ENCODE measurements at places on chromosomes 5 and 9.

- DNase-seq = no peak
These were observed 76.2 kb upstream of the CHD1 start for GRCh38 chr5:99004960-99005359.

GRCh38 chr5:160152287-160152686 is 33.0 kb upstream of the PWWP2A start:
- DNase-seq = no peak

GRCh38 chr9:20537294-20537693 is 85.0 kb downstream of the MLLT3 start:
- no peak for DNase-seq

- DNase-seq = no peak
These were observed 440.0 kb upstream of the MPDZ start for GRCh38 chr9:13719446-13719845.

GRCh38 chr5:180816608-180817534 is 14.3 kb upstream of the MGAT1 start:
- DNase-seq = no peak

- DNase-seq = peak; percentile 36
These were observed 887 bp upstream of the MAP3K1 start for GRCh38 chr5:56814361-56814962.

- DNase-seq = no peak
These were observed 55.2 kb downstream of the GLDC start for GRCh38 chr9:6590334-6590733.

- no peak for DNase-seq
These were observed 19.4 kb downstream of the PLPPR1 start for GRCh38 chr9:101047848-101048397.

DNA sequence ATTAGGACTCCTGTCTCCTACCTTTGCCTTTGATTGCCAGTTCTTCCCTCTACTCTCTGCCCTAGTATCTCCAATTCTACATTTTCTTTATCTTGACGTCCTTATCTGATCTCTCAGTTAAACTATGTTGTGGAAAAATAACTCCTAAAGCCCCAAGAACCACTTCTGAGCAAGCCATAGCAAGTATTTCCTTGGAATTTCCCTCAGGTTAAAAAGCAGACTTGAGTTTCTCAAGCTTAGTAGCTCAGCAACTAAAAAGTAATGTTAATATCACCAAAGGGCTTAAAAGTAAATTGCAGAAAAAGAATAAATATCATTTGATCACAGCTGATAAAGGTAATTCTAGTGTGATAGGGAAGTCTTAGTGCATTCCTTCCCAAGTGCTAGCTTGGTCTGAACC is 13.2 kb upstream of the HSPB3 start:
- DNase-seq = no peak

- no peak for DNase-seq
These were observed 52.2 kb downstream of the ABHD17B start for GRCh38 chr9:71858812-71859211.

- DNase-seq = no peak
These were observed 354.9 kb downstream of the DIRAS2 start for GRCh38 chr9:90287567-90288274.

GRCh38 chr9:132372177-132373095 is 17.6 kb upstream of the SETX start:
- DNase-seq = no peak

GRCh38 chr9:81902626-81903025 is 25.6 kb upstream of the SPATA31D4 start:
- no peak for DNase-seq

DNA sequence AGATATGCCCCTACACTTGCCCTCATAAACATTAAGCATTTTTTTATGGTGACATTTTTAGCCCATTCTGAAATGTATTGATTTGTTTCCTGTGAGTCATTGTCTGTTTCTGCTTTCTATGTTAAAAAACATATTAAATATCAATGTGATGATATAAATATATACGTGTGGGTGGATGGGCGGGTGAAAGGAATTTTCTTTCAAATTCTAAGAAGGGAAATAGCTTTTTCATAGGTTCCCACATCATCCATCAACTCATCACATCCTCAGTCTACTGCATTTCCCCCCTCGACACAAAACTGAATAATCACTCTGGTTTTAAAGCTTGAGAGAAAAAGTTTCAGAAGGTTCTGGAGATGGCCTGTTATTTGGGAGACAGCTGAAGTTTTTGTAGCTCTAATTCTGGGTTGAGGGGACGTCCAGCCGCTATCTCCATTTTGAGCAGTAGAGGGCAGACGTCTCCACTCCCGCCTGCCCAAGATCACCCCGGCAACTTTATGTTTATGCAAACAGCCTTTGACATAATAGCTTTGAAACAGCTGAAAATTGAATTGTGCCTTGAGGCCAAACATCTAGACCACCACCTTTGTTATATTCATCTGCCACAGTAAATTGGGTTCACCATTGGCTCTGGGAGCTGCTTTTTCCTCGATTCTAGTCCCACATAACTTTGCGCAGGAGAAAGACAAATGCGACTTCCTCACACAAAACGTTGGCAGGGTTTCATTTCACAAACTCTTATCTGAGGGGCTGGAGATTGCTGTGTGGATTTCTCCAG is 216.2 kb upstream of the CLINT1 start:
- DNase-seq = peak; percentile 8

DNA sequence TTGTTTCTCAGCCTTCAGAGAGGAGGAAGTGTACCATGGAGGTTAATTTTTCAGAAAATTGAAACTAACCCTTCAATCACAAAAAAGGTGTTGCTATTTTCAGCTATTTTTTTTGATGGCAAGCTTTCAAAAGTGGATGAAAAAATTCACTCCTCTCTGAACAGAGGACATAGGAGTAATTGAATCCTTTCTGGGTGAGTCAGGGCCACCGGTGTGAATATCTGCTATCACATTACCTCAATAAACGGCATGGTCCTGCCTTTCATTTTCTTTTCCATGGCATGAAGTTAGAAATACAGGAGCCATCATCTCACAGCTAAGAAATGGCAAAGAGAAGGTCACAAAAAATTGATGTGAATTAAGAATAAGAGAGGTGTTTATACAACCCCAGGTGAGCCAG is 90.2 kb upstream of the CCDC112 start:
- no peak for DNase-seq

DNA sequence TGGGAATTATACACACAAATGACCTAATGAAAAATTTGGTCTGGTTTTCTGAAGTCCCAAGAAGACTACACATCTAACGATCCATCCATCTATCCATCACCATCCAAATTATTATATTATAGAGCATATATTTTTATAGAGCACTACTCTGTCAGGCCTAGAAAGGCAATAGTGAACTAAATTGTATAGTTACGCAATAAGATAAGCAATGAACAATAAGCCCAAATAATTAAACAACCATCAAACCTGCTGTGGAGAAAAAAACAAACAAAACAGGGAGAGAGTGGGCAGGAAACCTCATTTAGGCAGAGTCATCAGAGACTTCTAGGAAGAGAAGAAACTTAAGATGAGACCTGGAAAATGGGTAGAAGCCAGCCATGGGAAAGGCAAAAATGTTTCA is 59.7 kb downstream of the MTX3 start:
- no peak for DNase-seq

DNA sequence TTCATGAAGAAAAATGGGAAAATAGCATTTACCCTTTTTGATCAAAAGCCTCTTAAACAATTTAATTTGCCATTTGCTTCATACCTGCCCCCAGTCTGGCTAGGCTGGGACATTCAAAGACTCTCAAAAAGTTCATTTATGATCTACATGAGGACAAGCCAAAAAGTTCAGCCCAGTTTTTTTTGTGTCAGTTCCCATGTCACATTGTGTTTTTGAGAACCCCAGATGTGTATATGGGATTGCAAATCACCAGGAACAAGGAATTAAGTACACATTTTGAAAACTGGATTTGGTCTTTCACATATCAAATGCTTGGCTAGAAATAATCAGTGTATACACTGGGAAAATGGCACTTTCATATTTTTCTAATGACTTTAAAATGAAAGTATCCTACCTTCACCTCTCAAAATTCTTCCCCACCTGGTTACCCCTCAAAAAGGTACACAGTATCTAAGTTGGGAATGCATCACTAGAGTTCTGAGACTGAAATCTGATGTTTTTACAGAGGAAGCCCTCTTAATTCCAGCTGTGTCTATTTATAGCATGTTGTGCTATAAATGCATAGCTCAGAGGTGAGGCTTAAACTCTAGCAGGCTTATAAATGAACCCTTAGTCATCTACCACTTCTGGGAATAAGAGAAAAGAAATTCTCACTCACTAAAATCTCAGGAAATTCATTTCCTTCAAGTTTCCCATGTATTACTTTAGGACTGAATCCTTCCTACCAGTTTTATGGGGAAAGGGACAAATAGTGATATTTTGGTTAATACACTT is 9.3 kb downstream of the STOM start:
- DNase-seq = no peak

GRCh38 chr5:3220638-3221288 is 374.9 kb upstream of the IRX1 start:
- DNase-seq = no peak

DNA sequence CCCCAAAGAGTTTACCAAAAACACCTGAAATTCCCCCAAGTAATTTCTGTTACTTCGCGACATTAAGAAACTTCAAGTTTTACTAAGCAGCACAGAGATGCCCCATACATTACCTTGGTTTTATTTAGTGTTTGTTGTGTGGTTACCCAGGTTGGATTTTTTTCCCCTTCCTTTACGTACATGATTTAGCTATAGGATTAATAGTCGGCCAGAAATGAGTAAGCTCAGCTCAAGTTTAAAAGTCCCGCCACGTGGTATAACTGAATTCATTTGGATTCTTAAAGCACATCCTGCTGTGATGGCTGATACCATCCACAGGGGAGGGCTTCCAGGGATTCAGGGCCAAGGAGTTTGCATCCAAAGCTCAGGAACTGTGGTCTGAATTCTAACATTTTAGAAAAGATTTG is 75.9 kb downstream of the DAP start:
- DNase-seq = no peak

DNA sequence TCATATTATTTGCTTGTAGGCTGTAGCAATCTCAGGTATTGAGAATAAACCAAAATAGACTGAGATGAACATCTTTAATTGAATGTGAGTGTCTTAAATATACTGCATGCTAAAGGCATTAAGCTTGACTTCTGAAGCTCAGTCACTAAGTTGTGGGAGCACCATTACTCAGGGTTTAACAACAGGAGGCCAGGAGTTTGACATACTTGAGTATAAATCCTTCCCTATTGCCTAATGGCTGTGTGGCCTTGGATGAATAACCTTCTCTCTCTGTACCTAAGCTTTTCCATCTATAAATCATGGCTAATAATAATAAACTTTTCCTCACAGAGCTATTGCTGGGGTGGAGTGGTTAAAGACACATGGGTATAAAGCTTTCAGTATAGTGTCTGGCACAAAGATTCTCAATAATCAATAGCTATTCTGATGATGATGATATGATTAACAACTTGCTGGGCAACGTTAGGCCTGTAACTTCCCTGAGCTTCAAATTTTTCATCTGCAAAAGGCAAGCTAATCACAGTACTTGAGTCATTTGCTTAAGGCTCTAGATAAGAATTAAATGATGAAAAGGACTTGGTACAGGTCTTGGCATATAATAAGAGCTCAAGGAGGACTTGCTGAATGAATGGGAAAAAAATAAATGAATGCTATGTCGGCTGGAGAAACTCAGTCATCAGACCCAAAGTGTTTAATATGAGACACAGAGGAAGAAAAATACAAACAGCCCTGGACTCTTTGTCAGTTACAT is 174.0 kb upstream of the IL12B start:
- no peak for DNase-seq

- DNase-seq = no peak
These were observed 237.2 kb downstream of the ROR2 start for GRCh38 chr9:91712811-91713210.

DNA sequence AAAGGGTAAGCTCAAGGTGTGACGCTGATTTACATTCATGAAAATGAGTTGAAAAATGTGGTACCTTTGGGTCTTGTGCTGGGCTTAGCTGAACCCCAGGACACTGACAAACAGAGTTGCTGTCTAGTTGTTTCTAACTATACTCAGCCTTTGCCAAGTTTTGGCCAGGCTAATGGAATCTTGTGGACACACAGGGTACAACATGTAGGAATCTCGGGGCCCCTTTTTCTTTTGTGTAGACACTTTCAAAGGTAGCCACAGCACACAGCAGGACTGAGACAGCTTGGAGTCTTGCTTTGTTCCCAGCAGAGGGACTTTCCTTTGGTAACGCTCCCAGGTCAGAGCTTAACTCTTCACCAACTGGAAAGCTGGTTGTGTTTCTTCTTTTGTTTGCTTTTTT is 7.8 kb downstream of the LIX1 start:
- DNase-seq = no peak

DNA sequence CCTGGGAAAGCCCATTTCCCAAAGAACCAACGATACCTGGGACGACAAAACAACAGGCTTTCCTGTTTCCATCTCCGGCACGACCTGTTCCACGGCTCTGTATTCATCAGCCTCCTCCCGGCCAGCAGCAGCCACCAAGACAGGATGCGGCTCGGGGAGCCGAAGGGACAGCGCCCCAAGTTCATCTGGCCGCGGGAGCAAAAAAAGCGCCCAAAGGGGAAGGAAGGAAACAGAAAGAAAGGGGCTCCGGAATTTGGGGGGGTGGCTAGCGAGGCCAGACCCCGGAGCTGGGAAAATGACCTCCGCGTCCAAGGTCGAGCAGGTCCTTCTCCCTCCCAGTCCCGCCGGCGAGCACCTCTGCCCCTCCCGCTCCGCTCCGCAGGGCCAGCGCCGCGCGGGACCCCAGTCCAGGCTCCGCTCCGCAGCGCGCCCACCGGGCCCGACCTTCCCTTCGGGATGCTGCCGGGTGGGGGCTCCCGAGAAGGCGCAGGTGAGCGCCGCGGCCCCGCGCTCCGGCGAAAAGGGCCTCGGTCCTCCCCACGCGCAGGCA is 608 bp downstream of the ELOVL7 start:
- no peak for DNase-seq

- DNase-seq = no peak
These were observed 218.0 kb downstream of the MAN2A1 start for GRCh38 chr5:109907731-109908130.

DNA sequence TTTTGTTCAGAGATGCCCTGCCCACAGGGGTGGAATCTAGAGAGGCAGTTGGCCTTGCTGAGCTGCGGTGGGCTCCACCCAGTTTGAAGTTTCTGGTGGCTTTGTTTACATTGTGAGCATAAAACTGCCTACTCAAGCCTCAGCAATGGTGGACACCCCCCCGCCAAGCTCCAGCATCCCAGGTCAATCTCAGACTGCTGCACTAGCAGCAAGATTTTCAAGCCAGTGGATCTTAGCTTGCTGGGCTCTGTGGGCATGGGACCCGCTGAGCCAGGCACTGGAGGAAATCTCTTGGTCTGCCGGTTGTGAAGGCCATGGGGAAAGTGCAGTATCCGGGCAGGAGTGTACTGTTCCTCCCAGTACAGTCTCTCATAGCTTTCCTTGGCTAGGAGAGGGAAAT is 55.5 kb downstream of the MINAR2 start:
- DNase-seq = no peak

- DNase-seq = no peak
These were observed 71.8 kb downstream of the EGFLAM start for GRCh38 chr5:38330207-38330606.

Data from CD8-positive, alpha-beta memory T cell (primary cell).